ENCODE measurements at places on chromosomes 3 and 15. TPM values are rescaled to one million over a fixed set of nuclear protein-coding genes. Genes with fewer than 3 reads are reported as not detected.

GRCh38 chr3:179404307-179404706, 47.0 kb downstream of the GNB4 start:
- no peak for DNase-seq

The MITF gene
- total RNA-seq: 5.7 TPM

DNA sequence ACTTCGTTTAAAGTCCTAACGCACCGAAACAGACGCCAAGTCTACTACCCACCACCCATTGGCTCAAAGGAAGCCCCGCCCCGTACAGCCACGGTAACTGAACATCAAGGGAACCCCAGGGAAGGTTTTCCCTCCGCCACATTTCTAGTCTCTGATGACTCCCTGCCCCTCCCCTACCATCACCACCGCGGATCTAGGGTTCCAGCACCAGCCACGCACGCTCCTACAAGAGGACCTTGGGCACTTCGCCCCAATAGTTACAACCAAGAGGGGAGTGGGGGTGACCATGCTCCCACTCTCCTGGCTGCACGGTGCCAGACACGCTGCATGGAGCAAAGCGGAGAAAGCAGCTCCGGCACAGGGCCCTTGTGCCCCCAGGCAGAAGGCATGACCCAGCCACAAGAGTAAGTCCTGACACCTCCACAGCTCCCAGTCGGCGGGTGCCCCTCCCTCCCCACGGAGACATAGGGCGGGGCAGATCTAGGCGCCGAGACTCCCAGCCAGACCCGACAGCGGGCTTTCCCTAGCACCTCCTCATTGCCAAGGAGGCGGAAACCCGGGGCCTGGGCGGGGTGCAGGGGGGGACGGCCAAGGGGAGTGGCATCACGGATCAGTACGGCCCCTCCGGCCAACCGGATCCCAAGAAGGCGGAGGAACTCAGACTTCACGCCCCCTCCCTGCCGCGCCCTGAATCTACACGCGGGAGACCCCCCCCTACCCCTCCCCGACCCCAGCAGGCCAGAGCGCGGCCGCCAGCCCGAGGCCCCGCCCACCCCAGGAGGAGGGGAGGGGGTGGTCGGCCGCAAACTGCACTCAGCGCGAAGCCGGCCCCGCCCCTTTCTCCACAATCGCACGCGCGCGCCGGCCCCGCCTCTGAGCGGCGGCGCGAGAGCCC, 936 bp downstream of the SIN3A start:
- peak; percentile 95 for DNase-seq

DNA sequence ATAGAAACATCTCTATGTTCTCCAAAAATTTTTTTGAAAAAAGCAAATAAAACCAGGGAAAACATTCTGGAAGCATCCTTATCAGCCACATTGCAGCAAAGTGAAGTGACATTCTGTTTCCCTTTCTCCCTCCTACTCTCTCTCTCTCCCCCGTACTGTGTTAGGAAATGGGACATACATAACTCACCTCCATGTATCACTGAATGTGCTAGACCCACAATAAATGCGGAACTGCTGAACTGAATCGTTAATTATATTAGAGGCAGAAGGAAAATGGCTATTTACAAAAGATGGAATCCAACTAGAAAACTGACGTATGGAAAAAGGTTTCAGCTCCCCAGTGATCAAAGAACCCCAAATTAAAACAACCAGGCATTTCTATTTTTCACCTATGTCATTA, 129.8 kb downstream of the MINAR1 start:
- no peak for DNase-seq

The SLC4A7 gene
- total RNA-seq: 79.0 TPM

GRCh38 chr3:81492040-81492439, 269.4 kb downstream of the GBE1 start:
- DNase-seq: no peak

DNA sequence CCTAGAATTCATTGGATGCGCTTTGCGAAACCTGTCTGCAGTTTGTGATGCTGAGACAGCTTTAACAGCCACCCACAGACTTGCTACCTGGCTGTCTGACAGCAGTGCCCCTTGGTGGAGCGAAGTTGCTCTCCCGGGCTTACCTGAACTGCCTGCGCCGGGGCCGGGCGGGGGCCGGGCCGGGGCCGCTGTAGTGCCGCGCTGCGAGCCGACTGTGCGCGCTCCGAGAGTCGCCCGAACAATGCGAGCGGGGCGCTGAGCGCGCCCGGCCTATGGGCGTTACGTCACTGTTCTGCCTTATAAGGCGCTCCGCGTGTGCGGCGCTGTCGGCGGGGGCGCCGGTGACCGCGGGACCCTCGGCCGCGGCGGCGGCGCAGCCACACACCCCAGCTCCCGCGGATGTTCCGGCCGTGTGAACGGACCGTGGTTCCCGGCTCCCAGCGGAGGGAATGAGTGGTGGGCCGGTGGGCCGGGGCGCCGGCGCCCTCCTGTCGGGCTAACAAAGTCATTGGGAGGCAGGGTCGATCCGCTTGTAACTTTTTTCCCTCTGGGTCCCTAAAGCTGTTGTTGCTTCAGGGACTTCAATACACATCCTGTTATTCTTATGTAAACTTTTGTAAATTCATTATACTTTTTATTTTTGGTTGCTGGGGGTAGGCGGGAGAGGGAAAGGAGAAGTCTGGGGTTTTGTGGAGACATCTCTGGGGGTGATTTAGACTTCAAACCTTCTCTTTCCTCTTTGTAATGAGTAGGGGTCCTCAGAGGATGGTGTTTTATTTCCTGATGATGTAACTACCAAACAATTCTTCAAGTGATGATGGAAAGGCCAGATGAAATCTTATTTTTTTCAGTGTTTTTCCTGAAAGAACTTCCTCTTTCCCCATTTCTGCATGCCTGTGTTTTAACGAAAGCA, 58.5 kb downstream of the CMSS1 start:
- peak; percentile 90 for DNase-seq

DNA sequence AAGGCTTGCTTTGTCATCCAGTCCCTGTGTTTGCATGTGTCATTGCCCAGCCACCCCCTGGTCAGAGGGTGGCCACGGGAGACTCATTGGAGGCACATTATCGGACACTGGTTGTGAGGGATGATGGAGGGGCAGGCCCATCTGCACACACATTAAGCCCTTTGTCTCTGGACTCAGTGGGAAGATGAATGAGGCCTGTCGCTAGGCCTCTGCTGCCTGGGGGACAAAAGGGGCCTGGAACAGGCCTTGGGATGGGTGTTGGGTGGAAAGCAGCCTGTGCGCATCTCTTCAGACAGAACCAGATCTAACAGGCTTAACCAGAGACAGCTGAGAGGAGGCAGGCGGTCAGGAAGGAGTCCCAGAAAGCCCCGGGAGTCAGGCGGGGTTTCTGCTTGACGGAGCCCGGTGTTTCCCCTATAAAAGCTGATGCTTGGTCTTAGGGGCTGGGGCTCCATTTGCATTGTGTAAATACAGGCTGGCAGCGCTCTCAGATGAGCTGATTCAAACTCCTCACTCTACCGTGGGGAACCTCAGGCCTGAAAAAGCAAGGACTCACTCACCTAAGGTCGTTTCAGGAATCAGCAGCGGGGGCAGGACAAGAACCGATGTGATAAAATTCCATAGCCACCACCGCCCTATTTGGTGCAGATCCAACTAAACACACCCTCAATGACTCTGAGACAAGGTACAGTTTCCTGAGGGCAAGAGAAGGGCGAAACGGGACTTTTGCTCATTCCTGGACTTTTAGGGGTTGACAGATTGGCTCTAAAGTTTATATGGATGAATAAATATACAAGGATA, 17.1 kb upstream of the SKIC8 start:
- DNase-seq: no peak

GRCh38 chr3:184651904-184652303, 60.0 kb downstream of the MAGEF1 start:
- no peak for DNase-seq

- DNase-seq: no peak
Observed at GRCh38 chr15:63306492-63307073, 29.2 kb downstream of the APH1B start.

The WNT7A gene
- under 0.01 TPM for total RNA-seq

The DZIP1L gene
- 4.6 TPM for total RNA-seq

The KCNMB3 gene
- total RNA-seq: 3.9 TPM

DNA sequence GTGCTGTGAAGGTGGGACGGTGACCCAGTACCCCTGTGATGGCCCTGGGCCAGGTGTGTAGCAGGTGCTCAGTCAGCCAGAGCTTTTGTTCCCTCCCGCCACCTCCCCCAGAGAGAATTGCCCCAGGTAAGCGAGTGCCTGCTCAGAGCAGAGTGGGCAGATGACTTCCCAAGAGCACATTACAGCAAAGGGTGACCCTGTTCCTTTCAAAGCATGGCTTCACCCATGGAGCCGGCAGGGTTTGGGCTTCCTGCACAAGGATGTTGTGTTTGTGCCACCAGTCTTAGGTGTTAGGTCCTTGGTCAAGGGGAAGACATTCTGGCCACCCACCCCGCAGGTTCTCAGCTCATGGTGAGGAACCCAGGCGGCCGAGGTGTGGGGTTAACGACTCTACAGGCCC, 30.7 kb downstream of the SLC6A6 start:
- no peak for DNase-seq

GRCh38 chr15:74642734-74643664, 27.4 kb downstream of the CLK3 start:
- peak; percentile 77 for DNase-seq

- no peak for DNase-seq
Observed at GRCh38 chr3:120854908-120855526, 53.0 kb upstream of the STXBP5L start.

DNA sequence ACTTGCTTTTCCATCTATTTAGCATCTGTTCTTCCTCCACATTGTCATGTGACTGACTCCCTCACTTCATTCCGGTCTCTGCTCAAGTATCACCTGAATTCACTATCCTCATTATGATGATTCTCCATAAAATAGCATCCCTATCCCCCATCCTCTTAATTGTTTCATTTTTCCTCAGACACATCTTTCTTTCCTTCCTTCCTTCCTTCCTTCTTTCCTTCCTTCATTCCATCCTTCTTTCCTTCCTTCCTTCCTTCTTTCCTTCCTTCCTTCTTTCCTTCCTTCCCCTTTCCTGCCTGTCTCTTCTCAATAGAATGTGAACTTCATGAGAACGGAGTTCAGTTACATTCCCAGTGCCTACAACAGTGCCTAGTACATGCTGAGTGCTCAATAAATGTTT, 32.6 kb upstream of the MTHFS start:
- no peak for DNase-seq

DNA sequence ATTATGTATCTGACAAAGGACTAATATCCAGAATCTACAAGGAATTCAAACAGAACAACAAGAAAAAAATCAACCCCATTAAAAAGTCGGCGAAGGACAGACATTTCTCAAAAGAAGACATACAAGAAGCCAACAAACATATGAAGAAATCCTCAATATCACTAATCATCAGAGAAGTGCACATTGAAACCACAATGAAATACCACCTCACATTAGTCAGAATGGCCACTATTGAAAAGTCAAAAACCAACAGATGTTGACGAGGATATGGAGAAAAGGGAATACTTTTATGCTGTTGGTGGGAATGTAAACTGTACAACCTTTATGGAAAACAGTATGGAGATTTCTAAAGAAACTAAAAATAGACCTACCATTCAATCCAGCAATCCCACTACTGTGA, 233.1 kb upstream of the PLSCR5 start:
- DNase-seq: no peak

The ULK3 gene
- total RNA-seq: 39.3 TPM

- peak; percentile 69 for DNase-seq
Observed at GRCh38 chr3:125165189-125165947, 47.2 kb downstream of the SLC12A8 start.

The RTP1 gene
- total RNA-seq: not detected

The SMCO1 gene
- total RNA-seq: not detected

- DNase-seq: no peak
Observed at GRCh38 chr3:169686874-169687273, 23.4 kb upstream of the MECOM start.

The RBP2 gene
- not detected for total RNA-seq

- no peak for DNase-seq
Observed at GRCh38 chr3:58569287-58570001, 7.7 kb downstream of the FAM107A start.

All from dermis blood vessel endothelial cell (primary cell).